ENCODE measurements at places on chromosomes 4 and X.

GRCh38 chr4:172675232-172675631 lies 493.4 kb upstream of the GALNT7 start:
- DNase-seq, result no peak

- DNase-seq, result no peak
Observed at GRCh38 chrX:23136816-23137215, 137.1 kb downstream of the DDX53 start.

DNA sequence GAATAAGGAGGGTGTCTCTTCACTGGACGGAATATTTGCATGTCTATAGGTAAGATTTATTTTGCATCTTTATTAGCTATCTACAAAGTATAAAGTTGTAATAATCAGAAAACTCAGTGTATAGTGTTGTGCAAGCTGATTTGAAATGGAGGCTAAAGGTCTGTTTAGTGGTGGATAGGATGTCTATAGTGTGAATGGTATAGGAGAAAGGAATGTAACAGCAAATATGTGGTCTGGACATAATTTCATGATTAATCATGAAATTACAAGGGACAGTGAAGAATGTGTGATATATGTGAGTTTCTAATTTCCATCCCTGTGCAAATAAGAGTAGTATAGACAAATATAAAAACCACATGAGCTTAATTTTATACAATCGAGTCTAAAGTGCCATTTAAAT lies 79.3 kb upstream of the CAMK2D start:
- DNase-seq, result no peak

DNA sequence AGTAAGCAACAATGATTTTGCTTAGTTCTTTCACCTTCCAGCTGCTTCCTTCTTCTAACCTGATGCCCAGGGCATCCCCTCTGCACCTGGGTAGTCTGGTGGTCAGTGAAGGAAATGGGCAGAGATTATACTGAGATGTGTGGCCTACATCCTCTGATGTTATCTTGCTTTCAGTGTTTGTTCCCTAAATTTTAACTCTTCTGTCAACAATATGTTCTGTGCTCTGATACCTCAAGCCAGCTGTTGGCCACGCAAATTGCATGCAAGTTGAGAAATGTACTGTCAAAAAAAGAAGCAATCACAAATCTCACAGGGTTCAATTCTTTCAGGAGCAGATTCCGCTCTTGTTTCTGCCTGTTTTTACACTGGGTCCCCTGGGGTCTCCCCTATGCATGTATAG lies 73.8 kb downstream of the FBXW7 start:
- no peak for DNase-seq

DNA sequence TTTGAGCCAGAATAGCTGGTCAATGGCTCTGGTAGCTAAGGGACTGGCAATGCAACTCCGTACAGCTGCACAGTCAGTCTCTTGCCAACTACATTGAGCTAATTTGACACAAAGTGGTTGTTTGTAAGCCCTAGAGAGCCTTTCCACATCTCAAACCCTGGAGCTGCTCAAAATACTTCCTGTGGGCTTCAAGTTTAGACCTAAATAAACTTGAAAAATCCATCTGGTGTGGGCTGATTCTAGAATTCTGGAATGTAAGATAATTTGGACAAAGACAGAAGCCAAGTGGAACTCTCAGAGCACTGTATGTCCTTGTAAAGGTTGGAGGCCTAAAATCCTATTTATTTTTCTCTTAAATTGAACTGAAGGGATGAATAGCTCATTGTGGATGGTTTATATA lies 380.8 kb downstream of the SPRY1 start:
- no peak for DNase-seq

GRCh38 chrX:47229427-47229826 lies 3.4 kb upstream of the USP11 start:
- no peak for DNase-seq

DNA sequence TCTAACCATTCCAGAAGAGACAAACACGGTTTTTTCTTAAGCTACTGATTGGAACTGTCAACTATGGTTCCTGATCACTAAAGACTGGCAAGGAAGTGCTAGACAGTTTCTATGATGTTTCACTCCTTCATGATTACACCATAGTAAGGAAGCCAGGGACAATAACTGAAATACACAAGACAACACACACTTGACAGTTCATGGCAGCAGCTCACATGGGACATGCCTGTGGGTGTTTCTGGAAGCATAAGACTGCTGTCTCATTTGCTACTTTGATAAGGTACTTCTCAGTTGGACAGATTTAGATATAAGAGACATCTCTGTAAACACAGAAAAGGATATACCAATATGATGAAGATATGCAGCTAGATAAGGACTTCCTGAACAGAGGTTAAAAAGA lies 8.3 kb upstream of the IRAK1 start:
- no peak for DNase-seq

GRCh38 chr4:80461412-80461811 lies 125.9 kb downstream of the CFAP299 start:
- no peak for DNase-seq

DNA sequence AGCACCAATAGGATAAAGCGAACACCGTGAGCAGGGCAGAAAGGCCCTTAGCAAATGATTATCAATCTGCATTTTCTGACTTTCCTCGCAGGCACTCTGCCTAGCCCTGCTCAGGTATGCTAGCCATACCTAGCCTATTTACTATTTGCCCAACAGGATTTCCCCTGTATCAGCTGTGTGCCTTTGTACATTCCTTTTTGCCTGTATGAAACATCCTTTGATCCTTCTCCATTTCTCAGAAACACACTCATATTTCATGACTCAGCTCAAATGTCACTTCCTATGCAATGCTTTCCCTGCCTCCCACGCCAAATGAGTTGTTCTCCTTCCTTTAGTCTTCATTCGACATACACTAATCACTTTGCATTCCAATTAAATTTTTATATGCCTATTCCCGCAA lies 37.2 kb downstream of the PCDH7 start:
- no peak for DNase-seq

DNA sequence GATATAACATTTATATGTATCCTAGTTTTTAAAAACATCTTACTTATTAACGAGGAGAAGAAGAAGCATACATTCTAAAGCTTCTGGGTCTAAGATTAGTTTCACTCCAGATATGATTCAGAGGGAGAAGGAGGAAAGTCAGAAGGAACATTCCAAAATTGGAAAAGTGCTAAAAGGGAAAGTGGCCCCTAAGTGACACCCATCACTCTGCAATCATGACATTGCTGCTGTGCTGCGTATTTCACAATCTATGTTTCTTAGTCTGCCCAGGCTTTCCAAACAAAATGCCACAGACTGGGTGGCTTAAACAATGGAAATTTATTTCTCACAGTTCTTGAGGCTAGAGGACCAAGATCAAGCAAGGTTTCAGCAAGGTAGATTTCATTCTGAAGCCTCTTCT lies 72.5 kb upstream of the ATOH1 start:
- DNase-seq, result no peak

- no peak for DNase-seq
Observed at GRCh38 chr4:139243448-139244365, 36.3 kb downstream of the MGARP start.

GRCh38 chr4:61211781-61212180 lies 11.7 kb downstream of the ADGRL3 start:
- DNase-seq, result no peak

- DNase-seq, result no peak
Observed at GRCh38 chrX:135384161-135384836, 37.4 kb upstream of the SMIM10L2A start.

- peak; percentile 14 for DNase-seq
Observed at GRCh38 chr4:180664766-180665368, 1578.3 kb upstream of the TENM3 start.

DNA sequence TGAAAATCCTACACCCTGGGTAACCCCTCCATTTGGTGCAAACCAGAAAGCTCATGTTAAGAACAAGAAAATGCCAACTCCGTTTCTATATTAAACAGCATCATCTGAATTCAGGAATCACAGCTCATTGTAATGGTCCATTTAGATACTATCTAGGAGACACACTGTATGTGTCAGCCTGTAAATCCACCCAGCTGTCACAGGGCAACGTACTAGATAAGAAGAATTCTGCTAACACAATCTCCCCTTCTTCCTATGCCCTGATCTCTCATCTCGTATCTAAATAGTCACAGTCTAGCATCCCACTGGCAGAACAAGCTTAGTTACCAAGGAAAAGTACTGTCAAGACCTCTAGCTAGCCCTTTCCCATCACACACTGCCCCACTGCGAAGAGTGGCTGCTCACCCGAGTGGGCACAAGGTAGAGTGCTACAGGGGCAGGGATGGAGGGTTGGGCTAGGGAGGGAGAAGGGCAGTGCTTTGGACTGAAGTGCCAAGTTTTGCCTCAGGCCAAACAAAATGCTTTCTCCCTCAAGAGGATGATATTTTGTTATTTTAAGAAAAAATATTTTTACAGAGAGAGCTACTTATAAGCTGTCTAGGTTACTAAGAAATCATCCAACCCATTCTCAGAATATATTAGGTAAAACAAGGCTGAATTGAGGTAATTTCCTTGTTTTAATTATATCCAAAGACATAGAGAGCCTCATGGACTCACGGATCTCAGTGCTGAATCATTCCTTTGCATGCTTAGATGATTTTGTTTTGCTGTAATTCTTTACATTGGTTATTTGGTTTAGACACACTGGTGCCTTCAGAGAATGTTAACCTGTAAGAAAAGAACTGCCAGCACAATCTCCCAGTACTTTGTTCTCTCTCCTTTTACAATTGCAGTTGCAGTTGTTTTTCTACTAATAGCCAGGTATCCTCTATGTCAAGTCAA lies 196.6 kb downstream of the PRDM5 start:
- DNase-seq, result no peak

- no peak for DNase-seq
Observed at GRCh38 chrX:16188687-16189086, 21.4 kb downstream of the MAGEB17 start.

DNA sequence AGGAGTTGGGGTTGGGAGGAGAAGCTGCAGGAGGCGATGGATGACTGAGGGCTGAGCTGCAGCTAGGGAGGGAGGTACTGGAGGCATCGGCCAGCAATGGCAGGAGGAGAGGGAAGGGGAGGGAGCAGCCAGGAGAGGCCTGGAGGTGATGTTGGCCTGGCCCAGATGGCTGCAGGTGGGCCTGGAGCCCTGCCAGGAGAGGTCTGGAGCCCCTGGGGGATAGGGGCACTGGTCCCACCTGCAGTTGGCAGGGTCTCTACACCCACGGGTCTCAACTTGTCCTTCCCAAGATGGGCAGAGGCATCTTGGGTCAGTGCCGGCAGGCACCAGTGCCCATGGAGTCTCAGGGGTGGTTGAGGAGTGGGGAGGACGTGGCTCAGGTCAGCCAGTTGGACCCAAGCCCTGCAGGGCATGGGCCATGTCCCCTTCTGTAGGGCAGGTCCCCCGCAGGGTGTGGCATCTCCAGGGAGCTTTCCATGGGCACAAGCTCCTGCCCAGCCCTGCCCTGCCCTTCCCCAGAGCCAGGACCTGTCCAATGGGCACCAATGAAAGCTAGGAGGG lies 2.7 kb upstream of the MXD4 start:
- DNase-seq, result no peak

DNA sequence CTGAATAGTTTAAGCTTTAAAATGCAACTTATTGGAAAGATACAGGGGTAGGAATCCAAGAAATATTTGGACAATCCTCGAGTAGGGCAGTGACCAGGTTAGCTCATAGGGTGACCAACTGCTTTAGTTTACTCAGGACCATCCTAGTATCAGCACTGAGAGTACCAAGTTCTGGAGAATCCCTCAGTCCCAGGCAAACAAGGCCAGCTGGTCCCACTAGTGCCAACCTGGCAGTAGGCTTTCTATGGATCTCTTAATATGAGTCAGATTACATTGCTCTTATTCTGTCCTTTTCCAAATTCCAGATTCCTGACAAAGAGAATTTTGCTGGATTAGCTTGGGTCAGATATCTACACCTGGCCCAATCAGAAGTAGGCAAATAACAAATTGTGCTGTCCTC lies 493.7 kb downstream of the KCNIP4 start:
- no peak for DNase-seq

GRCh38 chrX:110212299-110212698 lies 105.6 kb downstream of the AMMECR1 start:
- DNase-seq, result no peak

GRCh38 chr4:159937595-159937994 lies 834.7 kb downstream of the RAPGEF2 start:
- no peak for DNase-seq

GRCh38 chrX:107760304-107761077 lies 15.1 kb downstream of the TSC22D3 start:
- no peak for DNase-seq

GRCh38 chrX:7771788-7772438 lies 71.1 kb upstream of the VCX start:
- DNase-seq, result no peak

GRCh38 chr4:26275281-26275680 lies 45.5 kb upstream of the RBPJ start:
- DNase-seq, result no peak

DNA sequence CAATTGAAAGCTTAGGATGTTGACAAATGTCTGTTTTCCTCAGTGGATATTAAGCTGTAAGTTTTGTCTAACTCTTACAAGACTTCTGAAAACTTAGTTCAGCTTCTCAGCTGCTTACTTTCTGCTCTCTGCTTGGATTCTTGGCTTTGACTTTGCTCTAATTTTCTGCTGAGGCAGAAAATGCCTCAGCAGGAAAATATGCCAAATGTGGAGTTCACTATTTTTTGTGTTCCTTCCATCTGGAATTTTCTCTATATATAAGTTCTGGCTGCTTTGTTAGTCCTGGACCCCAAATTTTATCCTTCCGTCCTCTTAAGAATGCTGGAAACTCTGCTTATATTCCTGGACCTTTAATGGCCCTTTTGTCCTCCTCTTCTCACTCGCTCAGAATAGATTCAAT lies 352.6 kb upstream of the NWD2 start:
- DNase-seq, result no peak

GRCh38 chr4:25632135-25632534 lies 23.5 kb upstream of the SLC34A2 start:
- no peak for DNase-seq

- no peak for DNase-seq
Observed at GRCh38 chr4:138200236-138200590, 41.9 kb downstream of the SLC7A11 start.

- no peak for DNase-seq
Observed at GRCh38 chr4:118585015-118585414, 100.2 kb upstream of the METTL14 start.

DNA sequence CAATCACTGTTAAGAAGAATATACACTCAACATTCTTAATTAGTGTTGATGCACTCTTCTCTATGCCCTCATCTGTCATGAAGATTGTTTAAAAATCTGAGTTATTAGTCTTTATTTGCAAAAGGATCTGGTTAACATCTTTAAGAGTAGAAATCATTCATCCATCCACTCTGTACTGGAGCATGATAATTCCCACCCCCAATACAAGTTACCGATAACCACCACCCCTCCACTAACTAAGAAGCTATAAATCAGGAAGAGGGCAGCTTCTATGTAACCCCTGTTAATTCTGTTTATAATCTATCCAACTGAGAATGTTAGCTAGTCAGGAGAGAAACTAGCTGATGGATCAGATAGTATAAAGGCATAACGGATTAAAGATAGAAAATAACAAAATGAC lies 34.5 kb downstream of the RAB28 start:
- no peak for DNase-seq

- no peak for DNase-seq
Observed at GRCh38 chr4:167265231-167265630, 30.9 kb upstream of the SPOCK3 start.
